ENCODE measurements at places on chromosomes 5 and 9. TPM values are rescaled to one million over a fixed set of nuclear protein-coding genes. Genes with fewer than 3 reads are reported as not detected.

Gene INIP
- 42.0 TPM for total RNA-seq

Gene MTREX
- total RNA-seq, result 141 TPM

- DNase-seq, result peak; percentile 21
Observed at GRCh38 chr5:124755565-124755964, 9.1 kb upstream of the ZNF608 start.

- DNase-seq, result no peak
Observed at GRCh38 chr9:130138171-130138653, 34.0 kb upstream of the NCS1 start.

Gene HTR4
- not detected for total RNA-seq

DNA sequence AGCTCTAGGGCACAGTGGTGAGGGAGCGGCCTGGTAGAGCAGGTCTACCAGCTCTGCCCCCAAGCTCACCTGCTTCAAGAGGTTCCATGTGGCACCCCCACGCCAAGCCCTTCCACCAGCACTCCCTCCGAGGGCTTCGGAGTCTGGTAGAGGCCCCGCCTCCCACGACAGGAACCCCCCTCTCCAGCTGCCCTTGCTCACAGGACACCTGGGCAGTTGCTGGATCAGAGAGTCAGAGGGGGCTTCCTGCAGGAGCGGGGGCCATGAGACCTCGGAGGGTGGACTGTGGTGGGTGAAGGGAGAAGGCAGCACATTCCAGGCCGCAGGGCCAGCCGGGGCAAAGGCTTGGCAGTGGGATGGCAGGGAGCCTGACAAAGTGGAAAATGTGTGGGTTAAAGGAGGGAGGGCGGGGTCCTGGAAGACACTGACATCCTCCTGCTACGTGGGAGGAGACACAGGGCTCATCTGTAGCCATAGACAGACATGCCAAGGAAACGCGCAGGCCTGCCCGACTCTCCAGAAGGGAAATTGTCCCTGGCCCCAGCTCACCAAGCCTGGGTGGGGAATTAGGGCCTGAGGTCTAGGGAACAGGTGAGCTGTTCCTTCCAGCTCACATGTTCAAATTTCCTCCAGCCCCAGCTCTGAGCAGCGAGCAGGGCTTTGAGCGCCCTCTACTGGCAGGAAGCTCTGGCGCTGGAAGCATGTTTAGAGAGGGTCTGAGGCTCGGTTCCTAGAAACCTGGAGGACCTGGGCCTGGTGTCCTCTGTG lies 74.2 kb downstream of the NTNG2 start:
- peak; percentile 46 for DNase-seq

Gene ARHGAP26
- total RNA-seq, result 18.2 TPM

DNA sequence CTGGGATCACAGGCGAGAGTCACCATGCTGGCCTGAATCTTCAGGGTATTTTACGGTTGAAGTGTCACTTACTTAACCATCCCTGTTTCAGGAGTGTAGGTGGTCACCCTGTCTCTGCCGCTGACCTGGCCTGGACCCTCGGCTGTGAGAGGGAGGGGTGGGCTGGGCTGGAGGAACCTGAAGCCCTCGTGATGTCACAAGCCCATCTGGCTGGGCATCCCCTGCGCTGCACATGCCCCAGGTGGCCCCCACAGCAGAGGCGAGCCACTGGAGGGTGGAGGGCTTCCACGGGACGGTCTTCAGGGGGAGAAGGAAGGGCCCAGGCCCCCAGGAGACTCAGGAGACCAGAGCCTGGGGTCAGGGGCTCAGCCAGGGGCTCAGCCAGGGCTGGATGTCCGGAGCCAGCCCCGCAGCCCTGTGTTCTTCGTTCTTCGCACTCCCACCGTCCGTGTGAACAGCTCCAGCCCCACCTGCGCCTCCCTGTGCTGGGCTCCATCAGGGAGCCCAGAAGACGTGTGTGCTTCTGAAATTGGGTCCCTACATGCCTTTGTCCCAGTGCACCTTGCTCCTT lies 7.6 kb upstream of the AHRR start:
- DNase-seq, result no peak

DNA sequence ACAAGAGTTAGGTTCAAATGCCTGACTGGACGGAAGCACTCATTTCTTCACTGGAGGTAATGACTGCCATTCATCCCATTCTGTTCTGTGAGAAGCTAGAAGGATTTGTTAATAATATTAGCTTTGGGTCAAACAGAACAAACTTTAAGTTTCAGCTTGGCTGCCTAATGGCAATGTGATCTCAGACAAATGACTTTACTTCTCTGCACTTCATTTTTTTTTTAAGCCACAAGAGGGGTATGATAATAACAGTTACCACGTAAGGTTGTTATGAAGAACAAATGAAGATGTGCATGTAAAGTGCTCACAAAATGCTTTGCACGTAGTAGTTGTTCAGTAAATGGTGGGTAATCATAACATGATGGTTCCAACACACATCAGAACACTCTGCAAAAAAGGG lies 199.4 kb downstream of the PAPPA start:
- no peak for DNase-seq

Gene TMOD1
- total RNA-seq, result 0.04 TPM

Gene SPINK7
- not detected for total RNA-seq

DNA sequence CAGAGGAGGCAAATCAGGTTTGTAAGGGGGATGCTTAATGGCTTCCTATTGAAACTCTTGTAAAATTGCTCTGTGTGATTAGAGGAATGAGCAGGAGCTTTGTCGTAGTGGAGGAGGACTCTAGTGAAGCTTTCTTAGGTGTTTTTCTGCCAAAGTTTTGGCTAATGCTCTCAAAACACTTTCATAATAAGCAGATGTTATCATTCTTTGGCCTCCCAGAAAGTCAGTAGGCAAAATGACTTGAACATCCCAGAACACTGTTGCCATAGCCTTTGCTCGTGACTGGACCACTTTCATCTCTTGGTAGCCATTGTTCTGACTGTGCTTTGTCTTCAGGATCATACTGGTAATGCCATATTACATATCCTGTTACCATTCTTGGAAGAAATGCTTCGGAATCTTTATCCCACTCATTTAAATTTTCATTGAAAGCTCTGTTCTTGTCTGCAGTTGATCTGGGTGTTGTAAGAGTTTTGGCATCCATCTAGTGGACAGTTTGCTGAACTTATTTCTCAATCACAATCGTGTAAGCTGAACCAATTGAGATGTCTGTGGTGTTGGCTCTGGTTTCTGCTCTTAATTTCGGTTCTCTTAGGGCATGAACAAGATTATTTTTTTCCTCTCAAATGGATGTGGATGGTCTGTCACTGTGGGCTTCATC lies 187.6 kb downstream of the COMMD10 start:
- no peak for DNase-seq

GRCh38 chr5:144370273-144370672 lies 199.6 kb downstream of the KCTD16 start:
- no peak for DNase-seq

Gene GPX8
- total RNA-seq, result 0.33 TPM

GRCh38 chr5:11013793-11014192 lies 252.8 kb upstream of the DAP start:
- DNase-seq, result no peak

Gene STPG3
- not detected for total RNA-seq

GRCh38 chr5:135835766-135836165 lies 1.3 kb downstream of the SLC25A48 start:
- no peak for DNase-seq

- DNase-seq, result no peak
Observed at GRCh38 chr5:150788977-150789376, 10.4 kb downstream of the SMIM3 start.

DNA sequence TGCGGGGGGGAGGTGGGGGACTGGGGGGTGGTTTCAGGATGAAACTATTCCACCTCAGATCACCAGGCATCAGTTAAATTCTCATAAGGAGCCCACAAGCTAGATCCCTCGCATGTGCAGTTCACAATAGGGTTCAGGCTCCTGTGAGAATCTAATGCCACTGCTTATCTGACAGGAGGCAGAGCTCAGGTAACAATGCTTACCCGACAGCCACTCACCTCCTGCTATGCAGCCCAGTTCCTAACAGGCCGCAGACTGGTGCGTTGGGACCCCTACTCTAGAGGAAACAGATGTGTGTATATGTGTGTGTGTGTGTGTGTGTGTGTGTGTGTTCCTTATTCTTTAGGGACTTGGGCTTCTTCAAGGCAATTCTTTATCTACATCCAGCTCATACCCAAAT lies 352.3 kb upstream of the CCNH start:
- DNase-seq, result no peak

Gene PCDHGA11
- not detected for total RNA-seq

DNA sequence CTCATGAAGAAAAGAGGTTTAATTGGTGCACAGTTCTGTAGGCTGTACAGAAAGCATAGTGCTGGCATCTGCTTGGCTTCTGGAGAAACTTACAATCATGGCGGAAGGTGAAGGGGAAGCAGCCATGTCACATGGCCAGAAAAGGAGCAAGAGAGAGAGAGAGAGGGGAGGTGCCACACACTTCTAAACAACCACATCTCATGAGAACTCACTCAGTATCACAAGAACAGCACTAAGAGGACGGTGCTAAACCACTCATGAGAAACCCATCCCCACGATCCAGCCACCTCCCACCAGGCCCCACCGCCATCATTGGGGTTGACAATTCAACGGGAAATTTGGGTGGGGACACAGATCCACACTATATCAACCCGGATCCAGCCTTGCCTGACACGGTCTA lies 28.8 kb upstream of the IER5L start:
- no peak for DNase-seq

GRCh38 chr5:168366116-168366515 lies 74.7 kb downstream of the WWC1 start:
- DNase-seq, result no peak

Data from HepG2 (cell line).